GM06990 (cell line): ENCODE measurements at places on chromosomes 16 and 17.
A peak's percentile ranks its signal among the peaks of the same experiment; 100 is the strongest.

DNA sequence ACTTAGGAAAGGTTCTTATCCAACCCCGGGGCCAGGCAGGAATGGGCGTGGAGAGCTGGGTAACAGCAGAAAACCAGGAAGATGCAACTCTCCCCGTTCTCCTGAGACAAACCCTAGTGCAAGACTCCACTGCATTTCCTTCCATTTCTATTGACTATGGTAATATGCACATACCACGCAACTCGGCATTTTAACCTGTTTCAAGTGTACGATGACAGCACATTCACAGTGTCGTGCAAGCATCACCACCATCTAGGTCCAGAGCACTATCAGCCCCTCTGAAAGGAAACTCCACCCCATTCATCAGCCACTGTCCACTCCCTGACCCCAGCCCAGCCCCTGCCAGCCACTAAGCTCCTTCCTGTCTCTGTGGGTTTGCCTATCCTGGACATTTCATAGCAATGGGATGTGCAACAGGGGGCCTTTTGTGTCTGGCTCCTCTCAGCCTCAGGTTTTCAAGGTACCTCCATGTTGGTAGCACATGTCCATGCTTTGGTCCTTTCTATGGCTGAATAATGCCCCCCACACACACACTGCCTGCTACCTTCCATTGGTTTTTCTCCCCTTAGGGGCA is 441.9 kb downstream of the SOX9 start:
- DNase-seq: no peak

- no peak for DNase-seq
These were observed 13.0 kb upstream of the SPNS3 start for GRCh38 chr17:4420692-4421131.

DNA sequence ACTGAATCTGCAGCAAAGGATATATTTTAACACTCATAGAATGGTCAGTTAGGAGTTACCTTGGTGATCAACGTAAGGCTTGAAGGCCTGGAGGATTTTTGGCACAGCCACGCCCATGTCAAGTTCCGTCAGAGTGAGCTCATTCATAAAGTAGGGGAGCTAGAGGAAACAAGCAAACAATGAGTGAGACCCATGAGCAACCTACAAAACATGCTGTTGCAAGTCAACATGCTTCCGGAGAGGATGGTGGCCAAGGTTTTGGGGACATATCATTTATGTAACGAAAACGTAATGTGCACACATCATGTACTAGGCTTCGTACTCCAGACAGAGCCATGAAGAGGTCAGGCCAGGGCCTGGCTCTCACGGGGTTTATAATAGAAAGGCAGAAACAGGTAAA is 41.1 kb upstream of the ERN1 start:
- DNase-seq: no peak

DNA sequence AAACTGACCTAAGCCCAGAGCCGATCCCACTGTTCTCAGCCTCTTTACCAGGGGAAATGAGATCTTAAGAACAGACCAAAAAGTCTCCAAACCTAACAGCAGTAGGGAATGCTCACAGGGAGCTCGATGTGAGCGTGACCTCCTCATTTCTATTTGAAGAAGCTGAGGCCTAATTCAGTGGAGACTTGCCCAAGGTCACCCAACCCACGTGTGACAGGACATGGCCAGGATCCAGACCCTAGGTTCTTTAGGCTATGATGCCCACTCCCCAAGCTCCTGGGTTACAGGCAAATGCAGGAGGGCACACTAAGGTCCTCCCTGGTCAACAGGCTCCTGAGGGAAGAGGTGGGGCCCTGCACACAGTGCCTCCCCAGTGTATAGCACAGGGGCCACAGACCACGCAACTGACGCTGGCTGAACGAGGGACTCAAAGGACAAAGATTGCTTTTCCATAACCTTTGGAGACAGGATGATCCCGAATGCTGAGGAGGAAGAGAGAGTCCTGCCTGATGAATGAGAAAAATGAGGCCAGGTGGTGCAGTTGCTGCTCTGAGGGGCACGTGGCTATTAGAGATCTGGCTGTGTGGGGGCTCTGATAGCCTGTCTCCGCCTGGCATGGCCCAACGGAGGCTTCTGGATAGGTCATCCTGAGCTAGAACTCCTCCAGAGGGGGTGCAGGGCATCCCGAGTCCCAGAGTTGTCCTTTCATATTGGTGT is 24.0 kb downstream of the MAP3K14 start:
- DNase-seq: no peak

- no peak for DNase-seq
These were observed 2.3 kb downstream of the MAP3K3 start for GRCh38 chr17:63624531-63624880.

DNA sequence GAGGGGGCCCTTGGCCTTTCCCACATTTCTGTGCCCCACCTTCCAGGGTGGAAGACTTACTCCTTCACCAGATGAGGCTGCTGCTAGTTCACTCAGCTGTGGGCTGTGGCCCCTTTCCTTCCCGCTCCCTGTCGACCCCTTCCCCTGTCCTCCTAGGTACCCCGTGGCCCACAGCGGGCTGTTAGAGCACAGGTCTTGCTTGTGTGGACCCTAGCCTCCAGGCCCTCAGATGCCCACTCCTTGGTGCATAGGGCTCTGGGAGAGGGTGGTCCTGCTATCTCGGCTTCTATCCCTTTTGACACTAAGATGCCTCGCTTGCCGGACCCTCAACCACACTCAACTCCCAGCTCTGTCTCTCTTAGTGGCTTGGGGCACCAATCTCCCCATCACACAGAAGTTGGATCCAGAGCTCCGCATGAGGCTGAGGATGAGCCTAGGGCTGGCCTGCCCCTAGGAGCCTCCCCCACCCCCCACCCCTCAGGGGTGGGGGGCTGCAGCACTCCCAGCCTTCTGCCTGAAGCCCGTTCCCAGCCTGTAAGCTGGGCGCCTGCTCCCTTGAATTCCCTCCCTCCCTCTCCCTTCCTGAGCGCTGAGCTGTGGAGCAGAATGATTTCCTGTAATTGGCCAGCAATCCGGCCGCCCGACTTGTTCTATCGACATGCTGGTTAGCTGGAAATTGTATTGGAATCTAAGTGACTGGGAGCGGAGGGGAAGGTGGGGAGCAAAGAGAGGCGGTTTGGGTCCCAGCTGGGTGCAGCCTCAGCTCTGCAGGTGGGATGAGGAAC is 30.9 kb downstream of the DCAKD start:
- no peak for DNase-seq

GRCh38 chr17:39935909-39936308 is 8.4 kb downstream of the LRRC3C start:
- DNase-seq: no peak

DNA sequence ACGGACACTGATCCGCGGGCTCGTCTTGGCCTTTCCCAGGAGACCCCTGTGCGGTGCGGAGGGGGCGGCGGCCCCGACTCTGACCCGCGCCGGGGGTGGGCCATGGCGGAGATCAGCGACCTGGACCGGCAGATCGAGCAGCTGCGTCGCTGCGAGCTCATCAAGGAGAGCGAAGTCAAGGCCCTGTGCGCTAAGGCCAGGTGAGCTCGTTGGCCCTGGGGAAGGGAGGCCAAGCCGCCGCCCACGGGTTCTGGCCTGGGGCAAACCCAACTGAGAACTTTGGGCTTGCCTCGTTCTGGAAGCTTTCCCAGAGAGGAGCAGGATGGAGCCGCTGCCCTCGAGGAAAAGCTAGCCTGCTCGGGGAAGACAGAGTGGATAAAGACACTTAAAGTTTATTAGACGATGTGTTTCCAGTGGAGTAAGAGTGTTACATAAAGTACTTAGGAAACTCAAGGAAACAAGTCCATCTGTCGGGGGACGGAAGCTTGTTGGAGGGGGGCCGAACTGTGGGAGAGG is 540 bp downstream of the PPP4C start:
- DNase-seq: no peak

GRCh38 chr17:8753136-8753975 is 5.0 kb downstream of the SPDYE4 start:
- no peak for DNase-seq

GRCh38 chr17:60747069-60747808 is 69.6 kb downstream of the BCAS3 start:
- no peak for DNase-seq

DNA sequence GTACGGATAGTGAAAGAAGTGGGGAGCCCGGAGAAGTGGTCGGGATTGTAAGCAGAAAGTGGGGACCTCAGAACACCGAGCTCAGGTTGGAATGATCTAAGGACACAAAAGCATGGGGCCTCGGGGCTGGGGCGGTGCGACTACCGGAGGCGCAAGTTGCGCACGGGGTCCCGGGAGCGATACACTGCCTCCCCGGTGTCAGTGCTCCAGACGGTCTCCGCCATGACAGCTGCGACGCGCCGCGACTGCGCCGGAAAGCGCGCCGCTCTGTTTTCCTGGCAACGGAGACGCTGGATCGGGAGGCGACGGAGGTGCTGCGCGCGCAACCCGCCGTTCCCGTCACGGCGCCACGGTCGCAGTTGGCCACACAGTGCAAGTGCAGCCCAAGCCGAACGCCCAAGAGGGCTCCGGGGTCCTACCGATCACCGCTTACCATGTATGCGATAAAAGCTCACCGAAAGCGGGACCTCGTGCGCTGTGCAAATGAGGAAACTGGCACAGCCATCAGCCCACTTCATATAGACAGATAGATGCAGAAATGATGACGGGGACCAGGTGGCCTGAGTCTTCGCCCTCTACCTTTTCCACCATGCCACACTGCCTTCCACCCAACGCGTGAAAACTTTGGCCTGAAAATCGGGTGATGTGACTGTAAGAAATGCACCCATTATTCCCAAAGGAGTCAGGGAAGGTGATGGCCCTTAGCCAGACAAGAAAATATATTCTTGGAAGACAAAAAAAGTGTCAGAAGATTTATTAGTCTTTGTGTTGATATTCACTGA is at the start of gene MKS1:
Gene MKS1, minus strand, starts transcription at position 249 of the 782 bp plus-strand sequence. Its CDS starts 25 bp downstream, at position 224.
- peak; percentile 98 for DNase-seq

DNA sequence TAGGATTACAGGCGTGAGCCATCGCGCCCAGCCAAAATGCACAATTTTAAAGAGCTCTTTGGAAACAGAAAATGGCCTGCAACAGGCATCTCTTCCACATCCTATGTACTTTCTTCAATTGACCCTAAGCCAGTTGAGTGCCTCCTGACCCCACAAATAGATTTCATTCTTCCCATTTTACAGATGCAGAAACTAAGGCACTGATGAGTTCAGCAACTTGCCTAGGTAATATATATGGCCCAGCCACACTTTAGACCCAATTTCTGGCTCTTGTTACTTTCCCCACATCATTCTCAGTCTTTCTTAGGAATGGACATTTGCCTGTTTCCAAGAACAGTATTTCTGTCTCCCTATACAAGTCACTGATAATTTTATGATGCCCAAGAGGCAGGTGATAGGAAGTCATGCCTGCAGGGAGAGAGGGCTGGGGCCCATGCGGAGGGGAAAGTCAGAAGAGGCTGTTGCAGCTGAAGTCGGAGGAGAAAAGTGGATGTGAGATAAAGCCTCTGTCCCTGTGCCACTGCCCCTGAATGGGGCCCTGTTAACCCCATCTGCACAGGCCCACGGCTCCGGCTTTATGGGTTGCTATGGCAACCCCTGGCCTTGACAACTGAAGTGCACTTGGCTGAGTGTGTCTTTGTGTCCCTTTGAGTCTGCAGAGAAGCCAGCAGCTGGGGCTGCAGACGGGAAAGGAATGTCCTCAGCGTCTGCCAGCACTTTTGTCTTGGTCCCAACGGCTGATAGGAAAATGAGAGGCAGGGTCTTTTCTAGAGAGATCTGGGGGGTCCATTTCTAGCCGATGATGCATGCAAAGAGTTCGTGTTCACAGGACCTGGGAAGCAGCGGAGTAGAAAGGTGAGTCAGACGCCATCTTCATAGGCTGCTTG is 45.9 kb downstream of the ABAT start:
- DNase-seq: no peak

GRCh38 chr17:35614810-35615209 is 27.7 kb downstream of the AP2B1 start:
- DNase-seq: no peak

GRCh38 chr17:57442401-57442823 is 186.1 kb downstream of the MSI2 start:
- DNase-seq: no peak

GRCh38 chr17:80960797-80961452 is 30.7 kb upstream of the CHMP6 start:
- DNase-seq: peak; percentile 6

DNA sequence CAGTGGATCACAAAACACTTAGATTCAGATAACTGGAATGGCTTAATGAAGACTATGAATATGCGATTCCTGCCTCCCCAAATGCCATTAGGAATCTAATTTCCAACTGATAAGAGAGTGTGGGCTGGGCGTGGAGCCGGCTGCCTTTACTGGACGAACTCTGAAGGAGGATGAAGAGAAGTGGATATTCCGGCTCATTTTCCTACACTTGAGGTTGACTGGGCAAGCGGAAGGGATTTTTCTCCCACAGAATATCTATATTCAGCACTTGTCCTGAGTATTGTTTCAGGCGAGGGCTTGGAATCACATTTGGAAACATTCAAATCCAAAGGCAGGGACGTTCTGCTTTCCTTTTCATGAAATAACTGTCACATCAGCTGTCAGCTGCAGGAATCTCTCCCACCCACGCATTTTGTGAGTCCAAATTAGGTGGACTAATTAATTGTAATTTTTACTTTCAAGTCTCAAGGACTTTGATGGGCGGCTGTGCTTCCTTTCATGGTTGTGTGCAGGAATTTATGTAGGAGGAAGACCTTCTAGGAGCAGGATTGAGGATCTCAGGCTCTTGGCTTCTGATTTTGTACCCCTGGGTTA is 138.5 kb downstream of the PITPNC1 start:
- no peak for DNase-seq

- no peak for DNase-seq
These were observed 93.9 kb upstream of the NLRP1 start for GRCh38 chr17:5678171-5678570.

GRCh38 chr16:12529582-12529981 is 274.1 kb downstream of the CPPED1 start:
- no peak for DNase-seq

- no peak for DNase-seq
These were observed 704.1 kb downstream of the CDH11 start for GRCh38 chr16:64417711-64418227.

DNA sequence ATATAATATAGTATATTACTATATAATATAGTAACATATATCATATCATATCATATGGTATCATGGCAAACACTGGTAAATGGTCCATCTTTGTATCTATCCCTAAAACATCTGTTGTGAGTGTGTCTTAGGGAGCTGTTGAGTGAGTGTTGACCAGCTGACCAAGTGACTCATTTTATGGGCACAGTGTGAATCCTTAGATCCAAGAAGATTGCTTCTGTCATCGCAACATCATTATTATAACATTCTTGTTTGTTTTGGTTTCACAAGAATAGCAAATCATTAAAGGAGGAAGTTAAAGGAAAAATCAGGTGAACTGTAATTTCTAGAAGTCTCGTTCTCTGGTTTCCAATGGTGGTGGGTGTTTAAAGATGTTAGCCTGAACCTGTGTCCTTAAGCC is 11.7 kb upstream of the MAF start:
- DNase-seq: no peak

GRCh38 chr17:17837966-17838962 is 1.5 kb upstream of the SREBF1 start:
- DNase-seq: no peak
